ENCODE measurements at places on chromosomes 7 and 10.

DNA sequence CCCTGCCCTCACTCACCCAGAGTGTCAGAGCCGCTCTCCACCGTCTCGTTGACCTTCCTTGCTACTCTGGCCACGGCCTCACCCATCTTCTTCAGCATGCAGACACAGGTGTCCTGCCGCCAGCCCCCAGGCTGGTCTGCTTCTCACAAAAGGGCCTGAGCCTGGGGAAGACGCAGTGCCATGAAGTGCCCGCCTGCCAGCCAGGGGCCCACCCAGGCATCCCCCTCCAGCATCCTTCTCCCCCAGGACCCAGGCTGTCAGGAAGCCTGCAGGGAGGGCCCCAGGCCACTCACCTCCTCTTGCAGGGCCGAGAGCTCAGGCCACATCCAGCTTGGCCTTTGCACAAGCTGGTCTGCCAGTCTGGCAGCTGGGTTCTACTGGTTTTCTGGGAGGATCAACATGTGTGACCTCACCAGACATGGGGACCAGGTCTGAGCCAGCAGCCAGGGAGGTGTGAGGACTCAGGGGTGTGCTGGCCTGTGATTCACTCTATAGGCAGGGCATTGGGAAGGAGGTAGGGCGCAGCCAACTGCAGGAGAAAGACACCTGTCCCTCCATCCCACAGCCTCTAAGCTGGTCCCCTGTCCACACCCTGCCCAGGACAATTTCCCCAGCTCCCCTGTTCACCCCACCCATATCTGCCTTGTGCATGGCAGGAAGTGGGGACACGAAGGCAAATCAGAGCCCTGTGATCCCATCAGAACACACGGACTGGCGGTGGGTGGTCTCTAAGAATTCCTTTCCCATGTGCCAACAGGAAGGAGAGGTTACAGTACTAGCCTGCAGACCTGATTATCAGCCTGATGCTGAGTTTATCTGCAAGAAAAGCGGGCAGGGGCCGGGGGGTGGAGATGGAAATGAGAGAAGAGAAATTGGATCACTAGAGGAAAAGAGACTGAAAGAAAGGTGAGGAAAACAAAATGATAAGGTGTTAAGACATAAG, 5.7 kb downstream of the LRRC20 start:
- DNase-seq: no peak

GRCh38 chr7:130593033-130593432, 75.5 kb downstream of the COPG2 start:
- no peak for DNase-seq

GRCh38 chr7:44625526-44626471, 19.4 kb downstream of the OGDH start:
- DNase-seq: no peak

DNA sequence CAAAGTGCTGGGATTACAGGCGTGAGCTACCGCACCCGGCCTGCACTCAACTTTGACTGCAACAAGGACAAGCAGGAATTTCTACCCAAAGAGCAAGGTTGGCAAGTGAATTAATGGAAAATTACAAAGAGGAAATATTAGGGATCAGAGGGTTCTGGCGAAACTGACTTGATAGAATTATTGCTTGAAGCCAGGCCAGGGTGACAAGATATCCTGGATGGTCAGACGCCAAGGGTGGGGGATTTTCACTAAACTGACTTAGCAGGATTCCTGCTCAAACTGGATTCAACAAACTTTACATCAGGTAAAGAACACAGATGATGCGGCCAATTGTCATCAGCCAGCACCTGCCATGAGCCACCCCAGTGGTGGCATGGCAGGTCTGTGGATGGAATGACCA, 603.6 kb upstream of the MGMT start:
- no peak for DNase-seq

GRCh38 chr10:51139176-51139575, 64.9 kb downstream of the PRKG1 start:
- no peak for DNase-seq

DNA sequence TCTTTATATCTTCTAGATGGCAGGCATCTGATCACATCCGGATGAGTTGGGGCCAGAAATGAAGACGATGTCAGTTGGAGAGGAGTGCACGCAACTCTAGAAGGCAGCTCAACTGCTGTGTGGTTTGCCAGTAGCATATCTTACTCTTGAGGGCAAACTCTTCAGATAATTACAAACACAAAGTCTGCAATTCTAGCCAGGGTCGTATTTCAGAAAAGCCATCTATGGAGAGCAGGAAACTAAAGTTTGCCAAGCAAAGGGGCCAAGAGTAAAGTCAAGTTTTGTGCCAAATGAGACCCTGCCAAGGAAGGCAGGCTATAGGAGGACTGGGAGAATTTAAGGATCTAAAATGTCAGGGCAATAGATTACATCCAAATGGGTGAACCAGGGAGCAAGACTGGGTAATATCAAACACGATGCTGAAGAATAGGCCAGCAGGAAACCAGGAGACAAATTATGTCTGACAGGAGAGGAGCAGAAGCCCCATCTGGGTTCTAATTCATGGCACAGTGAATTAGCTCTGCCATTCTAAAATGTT, 312.5 kb upstream of the SEMA3C start:
- no peak for DNase-seq

- DNase-seq: peak; percentile 57
Observed at GRCh38 chr7:23470330-23471105, at the start of gene IGF2BP3. Gene IGF2BP3 (minus strand): TSS chr7:23470491. CDS start chr7:23470110, 381 bp downstream.

GRCh38 chr7:105298439-105298894, 90.3 kb downstream of the SRPK2 start:
- no peak for DNase-seq

DNA sequence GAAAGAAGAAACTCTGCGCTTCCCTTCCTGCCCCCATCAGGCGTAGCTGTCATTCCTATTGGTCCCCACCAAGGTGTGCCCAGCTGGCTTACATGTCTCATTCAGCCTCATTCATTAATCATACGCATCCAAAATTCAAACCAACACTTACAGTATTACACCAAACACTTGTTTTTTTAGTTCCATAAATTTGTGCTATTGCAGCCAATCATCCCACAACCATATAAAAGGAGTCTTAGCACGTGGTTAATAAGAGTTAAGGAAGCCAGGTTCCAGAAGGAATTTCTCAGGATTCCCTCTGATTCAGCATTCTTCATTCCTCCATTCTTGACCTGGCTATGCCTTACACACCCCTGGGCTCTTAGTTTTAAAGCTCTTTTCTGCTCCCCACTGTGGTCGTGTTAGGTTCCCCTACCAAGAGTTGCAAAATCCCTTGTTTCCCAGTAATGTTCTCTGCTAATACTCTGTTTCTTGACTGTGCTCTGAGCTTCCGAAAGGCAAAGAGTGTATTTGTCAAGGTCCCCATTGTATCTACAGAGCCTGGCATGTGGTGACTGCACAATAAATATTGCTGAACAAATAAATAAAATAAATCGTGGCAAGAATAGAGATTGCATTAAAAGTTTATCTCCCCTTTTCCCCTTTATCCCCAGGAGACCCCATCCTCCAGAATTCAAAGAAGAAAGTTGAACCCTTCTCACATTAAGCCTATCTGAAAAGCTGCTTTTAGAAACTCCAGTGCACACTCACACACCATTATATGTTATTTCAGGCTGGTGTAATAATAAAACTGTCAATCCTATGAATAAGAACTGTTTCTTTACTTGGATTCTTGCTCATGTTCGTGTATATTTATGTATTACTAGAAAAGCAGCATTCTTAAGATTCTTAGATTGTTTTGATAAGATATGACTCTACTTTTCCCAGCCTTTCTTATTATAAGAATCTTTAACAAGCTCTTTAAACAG, 514.4 kb downstream of the INHBA start:
- DNase-seq: peak; percentile 40

DNA sequence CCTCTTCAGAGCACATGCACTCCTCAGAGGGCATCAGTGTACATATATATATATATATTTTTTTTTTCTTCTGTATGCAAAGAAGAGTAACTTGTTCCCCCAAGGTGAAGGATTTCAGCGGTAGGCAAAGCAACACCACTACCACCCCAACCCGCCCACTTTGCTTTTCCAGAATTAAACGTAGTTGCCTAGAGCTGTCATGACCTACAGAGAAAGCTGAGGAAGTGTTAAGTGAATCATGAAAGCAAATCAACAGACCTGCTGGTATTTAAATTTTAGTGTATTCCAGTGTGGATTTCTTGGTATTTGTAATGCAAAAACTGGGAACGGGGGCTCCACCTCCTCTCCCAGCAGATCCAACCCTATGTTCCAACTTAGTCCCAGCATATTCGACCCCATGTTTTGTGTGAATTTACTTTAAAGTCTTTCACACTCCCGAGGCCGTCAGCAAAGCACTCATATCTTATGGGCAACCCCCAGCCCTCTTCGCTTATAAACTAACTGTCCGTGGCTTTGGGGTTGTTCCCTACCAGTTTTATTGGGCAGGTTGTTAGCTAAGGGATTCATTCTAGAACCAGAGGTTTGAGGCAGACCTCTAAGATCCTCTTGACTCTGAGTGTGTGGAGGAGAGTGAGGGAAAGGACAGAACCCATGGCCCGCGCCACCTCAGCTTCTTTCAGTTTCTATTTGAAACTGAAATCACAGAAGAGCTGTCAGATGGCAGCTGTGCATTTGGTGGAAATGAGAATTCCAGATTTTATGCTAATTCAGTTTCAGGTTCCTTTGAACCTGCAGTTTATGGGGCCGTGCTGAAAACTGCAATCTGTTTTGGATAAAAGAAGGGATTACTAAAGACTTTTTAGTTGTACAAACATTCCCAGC, 450.2 kb upstream of the GALNT17 start:
- no peak for DNase-seq

GRCh38 chr7:38393874-38394273, 120.4 kb upstream of the TARP start:
- no peak for DNase-seq

DNA sequence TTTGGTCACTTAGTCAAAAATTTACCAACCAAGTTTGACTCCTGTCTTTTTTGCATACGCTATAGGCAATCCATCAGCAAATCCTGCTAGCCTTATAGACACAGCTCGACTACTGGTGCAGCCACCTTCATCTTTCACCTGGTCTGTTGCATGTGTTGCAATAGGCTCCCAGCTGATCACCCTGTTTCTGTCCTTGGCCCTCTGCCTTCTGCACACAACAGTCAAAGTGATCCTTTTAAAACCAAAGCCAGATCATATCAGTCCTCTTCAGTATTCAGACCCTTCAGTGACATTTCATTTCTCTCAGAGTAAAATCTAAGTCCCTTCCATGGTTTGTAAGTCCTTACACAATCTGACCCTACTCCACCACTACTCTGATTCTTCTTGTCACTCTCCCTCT, 10.9 kb upstream of the CDK6 start:
- DNase-seq: no peak

GRCh38 chr7:82609746-82610145, 166.2 kb upstream of the CACNA2D1 start:
- no peak for DNase-seq

DNA sequence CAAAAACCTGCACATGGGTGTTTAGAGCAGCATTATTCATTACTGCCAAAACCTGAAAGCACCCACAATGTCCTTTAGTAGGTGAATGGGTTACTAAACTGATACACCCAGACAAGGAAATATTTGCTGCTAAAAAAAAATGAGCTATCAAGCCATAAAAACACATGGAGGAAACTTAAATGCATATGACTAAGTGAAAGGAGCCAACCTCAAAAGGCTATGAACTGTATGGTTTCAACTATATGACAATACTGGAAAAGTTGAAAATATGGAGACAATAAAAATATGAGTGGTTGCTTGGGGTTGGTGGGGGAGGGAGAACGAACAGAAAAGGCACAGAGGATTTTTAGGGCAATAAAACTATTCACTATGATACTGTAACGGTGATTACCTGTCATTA, 291.0 kb downstream of the TNS3 start:
- DNase-seq: no peak

- DNase-seq: no peak
Observed at GRCh38 chr7:36151921-36152755, 916 bp upstream of the EEPD1 start.

DNA sequence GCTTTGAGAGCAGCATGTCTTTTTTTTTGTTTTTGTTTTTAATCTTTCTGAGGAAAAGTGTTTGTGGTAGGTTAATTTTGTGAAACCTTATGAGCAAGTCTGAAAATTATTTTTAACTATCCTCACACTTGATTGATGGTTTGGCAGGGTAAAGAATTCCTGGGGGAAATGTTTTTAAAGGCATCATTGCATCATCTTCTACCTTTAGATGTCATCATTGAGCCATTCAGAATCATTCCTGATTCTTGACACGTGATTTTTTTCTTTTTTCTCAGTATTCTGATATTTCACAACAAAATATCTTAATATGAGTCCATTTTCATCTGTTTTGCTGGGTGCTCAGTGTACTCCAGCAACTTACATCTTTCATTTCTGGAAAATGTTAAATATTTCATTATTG, 28.3 kb downstream of the PALS2 start:
- DNase-seq: no peak

- no peak for DNase-seq
Observed at GRCh38 chr7:13061115-13061514, 373.7 kb downstream of the ARL4A start.

GRCh38 chr7:28800150-28800549, 158.0 kb downstream of the TRIL start:
- DNase-seq: no peak

- peak; percentile 5 for DNase-seq
Observed at GRCh38 chr7:135414850-135415439, 95.0 kb downstream of the CNOT4 start.

DNA sequence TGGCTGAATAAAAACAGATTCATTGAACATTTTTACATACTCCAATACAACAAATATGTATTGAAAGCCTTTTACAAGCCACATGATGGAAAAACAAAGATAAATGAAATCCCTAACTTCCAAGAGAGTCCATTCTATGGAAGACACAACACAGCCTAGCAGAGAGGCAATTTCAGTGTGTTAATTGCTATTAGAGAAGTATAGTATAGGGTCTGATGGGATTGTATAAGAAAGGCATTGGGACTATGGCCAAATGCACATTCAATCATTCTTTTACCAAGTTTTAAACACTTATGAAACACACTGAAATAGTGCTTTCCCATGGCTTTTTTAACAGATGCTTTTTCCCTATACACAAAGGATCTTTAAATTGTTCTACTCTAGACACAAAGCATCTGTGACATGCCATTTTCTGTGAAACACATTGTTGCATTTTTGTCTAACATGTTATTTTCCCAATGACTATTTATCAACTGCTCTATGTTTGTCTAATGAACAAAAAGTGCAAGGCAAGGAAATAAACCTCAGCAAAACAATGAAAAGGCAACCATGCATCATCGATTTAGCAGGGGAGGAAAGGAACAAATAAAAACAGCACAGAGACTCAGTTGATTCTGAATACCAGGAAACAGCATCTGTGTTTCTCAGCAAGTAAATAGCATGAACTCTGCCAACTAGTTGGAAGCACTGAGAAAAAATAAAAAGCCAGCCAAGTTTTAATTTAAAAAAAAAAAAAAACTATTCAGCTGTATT, 42.4 kb upstream of the PHYHIPL start:
- DNase-seq: no peak

DNA sequence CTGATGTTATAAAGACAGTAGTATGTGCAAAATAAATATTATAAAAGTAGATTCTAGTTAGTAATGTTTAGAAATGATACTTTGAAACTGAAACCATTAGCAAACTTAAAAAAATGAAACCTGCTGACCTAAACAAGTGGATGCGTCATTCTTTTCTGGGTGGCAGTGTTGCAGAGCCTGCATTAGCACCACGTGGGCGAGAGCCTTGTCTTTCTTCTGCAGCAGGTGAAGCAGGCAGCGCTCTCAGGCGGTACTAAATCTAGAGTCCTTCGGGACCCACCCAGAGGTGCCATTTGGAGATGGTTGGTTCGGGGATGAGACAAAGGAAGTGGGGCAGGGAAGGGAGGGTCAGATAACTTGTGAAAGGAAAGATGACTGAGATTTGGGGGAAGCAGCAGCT, 759.1 kb upstream of the IGFBP3 start:
- DNase-seq: no peak

GRCh38 chr7:108455998-108456677, at the start of gene NRCAM:
Gene NRCAM (minus strand): TSS chr7:108456436. CDS start chr7:108240064, 216,372 bp downstream.
- peak; percentile 40 for DNase-seq

Measured in AG08396 (cell line).